ENCODE measurements at places on chromosomes 13 and 19.

- no peak for DNase-seq
These were observed 31.7 kb downstream of the ACTL9 start for GRCh38 chr19:8666814-8667405.

- no peak for DNase-seq
These were observed 194.6 kb downstream of the POSTN start for GRCh38 chr13:37403776-37404527.

DNA sequence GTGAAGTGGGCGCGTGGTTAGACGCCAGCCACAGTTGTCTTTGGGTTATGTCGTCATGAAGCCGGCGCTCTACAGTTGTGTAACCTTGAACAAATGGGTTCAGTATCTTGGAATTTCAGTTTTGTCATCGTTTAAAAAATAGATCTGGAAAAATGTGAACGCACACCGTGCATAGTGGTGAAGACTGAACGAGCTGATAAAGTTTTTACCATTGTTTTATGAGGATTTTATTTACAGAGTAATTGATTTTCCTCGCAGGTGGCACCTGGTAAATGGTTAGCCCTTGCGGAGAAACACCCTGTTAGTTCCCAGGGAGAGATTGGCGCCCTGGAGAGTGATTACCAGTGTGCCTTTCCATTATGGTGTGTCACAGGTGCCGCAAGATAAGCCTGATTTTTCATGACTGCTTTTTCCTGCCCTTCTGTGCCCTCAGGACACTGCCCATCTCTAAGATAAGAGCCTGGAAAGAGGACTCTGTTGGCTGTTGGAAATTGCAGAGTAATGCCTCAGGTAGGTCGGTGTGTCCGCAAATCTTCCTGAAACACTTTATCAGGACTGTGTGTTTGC is 577 bp downstream of the ZNF181 start:
- DNase-seq = peak; percentile 89

- no peak for DNase-seq
These were observed 7.7 kb downstream of the ATP7B start for GRCh38 chr13:52003541-52003940.

DNA sequence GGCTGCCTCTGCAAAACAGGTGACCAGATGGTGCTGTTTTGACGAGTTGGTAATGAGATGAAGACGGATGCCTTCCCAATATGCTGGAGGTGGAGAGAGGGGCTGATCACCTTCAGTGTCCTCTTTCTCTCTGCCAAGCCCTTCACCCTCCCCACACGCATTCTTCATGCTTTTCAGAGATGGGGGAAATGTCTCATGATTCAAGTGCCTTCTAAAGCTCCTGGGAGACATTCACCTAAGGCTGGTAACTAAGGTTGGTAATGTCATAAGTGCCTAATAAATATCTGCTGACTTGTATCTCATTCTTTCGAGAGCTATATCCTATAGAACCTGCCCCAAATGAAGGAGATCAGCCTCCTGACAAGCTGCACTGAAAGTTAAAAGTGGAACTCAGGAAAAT is 86.2 kb upstream of the MBNL2 start:
- no peak for DNase-seq

DNA sequence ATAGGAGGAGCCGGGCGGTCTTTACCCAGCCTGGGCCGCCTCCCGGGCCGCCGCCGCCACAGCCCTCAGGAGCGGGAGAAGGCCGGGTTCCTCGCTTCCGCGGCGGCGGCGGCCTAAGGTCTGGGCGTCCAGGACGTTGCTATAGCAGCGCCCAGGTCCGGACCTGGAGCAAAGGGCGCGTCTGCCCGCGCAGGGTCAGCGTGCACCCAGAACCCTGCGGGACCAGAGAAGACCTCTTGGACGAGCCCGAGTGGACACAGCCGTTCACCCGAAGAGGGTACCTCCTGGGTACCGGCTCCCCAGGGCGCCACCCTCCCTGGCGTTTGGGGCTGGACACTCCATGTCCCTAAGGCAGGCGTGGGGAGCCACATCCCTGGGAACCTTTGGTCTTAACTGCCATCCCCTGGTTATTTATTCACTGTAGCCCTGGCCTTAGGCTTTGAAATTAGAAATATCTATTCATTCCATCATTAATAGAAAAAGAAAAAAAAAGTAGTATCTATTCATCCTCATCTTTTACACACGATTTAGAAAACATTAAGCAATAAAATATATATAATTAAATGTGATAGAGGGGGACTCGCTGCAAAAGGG is 2.4 kb downstream of the DZIP1 start:
- DNase-seq = no peak

GRCh38 chr13:52776726-52777125 is 37.1 kb upstream of the CNMD start:
- DNase-seq = no peak

DNA sequence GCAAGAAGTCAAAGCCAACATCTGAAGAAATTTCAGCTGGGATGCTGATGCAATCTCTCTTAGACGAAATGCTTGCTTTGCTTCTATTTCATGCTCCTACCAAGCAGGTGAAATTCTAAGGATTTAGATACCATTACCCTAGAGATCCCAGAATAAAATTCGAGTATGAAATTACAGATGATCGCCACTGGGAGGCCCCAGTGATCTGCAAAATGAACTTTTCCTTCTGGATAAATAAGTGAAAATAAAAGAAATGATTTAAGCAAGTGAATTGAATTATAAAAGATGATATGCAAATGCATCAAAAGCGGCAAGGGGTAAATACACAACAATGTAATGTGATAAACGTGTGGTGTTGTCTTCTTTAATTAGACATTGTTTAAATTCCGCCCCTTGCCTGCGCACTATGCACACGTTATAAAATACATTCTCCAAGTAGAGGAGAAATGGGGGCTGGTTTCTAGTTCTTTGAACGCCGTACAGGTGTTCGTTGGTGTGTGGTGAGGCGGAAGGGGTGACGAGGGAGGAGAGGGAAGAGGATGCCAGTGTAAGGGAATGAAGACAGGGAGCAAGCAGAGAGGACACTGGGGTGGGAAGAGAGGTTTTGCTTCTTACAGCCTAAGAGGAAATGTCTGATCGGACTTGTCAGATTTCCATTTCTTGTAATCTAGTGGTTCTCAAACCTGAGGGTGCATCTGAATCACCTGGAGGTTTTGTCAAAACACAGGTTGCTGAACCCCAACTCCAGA is 58.0 kb downstream of the ERCC5 start:
- peak; percentile 8 for DNase-seq

GRCh38 chr13:26985285-26985878 is 186.2 kb downstream of the USP12 start:
- DNase-seq = peak; percentile 86

DNA sequence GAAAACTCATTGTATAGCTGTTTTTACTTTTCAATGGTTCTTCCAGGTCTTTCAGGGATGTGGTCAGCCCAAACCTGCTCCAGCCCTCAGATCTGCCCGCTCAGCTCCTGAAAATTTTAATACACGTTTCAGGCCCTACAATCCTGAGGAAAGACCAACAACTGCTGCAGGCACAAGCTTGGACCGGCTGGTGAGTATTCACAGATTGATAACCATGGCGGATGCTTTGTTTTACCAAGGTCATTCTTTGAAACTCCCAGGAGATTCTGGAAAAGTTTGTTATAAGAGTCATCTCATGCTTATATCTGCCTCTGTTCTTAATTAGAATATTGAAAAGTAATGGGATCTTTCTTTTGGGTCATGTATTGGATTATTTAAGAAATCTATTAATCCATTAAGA is 173.5 kb downstream of the DCT start:
- no peak for DNase-seq

DNA sequence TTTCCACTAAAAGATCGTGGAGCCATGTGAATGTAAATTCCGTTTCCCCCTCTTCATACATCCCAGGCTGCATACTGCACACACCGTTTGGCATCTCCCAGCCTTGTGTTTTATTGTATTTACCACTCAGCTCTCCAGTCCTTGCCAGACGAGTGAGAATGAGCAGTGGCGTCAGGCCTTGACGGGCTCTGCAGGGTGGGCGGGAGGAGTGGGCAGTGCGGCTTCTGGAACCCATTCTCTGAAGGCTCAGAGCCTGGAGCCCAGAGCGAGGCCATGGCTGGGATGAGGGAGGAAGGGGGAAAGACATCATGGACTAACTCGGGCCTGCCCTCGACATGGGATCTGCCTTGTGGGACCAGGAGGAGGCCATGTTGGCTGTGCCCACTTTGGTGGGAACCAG is 25.1 kb downstream of the BICRA start:
- DNase-seq = no peak

DNA sequence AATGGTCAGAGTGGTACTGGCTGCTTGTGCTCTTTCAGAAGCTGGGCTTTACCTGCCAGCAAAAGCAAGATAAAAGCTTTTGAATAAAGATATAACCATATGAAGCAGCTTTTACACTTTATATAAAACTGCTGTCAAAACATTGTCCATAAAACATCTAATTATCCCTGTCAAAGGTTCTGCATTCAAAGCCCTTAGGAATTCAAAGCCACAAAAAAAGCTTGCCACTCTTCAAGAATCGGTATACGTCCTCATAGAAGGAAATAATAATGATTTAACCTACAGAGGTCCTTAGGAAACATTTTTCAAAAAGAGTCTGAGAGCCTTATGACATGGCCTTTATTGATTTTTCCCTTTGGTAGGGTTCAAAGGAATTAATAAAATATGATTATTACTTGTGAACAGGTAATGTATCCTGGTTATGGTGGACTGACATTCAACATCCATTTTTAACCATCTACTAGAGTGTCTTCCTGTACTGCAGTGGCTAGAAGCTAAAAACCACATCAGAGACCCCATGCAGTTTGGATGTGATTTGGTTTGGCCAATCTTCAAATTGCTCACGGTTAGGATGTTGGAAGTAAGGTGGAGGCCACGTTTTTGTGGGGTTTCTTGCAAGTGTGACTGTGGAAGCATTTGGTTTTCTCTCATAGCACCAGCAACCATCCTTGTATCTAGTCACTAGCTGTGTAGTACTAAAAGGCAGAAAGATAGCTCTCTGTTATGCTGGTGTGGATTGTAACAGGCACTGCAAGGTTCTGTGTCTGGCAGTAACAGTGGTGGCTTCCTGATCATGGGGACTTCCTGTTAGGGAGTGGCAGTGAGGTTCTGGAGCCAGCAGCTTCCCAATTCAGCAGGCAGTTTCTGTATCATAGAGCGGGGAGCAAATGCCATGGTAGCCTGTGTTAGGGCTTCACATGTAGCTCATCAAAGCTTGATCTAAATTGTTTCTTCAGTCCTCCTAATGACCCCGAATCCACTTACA is 441.5 kb downstream of the DIAPH3 start:
- peak; percentile 41 for DNase-seq

DNA sequence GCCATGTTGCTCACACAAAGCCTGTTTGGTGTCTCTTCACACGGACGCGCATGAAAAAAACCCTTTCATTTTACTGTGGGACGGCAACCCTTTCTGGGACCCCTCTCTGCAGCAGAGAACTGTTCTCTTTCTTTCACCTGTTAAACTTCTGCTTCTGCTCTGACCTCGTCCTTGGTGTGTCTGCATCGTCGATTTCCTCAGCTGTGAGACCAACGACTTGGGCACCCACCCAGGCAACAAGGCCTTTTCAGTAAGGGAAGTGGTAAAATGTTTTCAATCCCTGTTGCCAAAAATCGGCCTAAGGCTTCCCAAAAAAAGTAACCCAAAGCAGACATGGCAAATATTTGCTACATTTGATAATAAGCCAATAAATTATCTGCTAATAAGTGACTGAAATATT is 515.3 kb downstream of the IRS2 start:
- DNase-seq = no peak

DNA sequence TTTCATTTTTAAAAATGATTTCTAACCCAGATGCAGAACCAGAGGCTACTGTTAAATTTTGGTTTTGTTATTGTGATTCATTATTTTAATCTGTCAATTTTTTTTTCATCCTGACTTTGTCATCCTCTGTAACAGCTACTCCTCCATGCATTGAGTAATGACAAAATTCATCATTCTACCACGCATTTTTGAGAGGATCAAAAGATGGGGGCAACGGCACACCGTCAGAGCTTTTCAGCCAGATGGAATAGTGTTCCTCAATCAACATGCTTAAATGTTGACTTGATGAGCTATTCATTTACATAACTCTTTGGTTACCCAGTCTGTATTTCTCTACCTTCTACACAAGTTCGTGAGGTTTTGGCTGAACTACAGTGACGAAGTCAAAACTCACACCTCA is 486.3 kb downstream of the EFNB2 start:
- DNase-seq = no peak

GRCh38 chr19:30513082-30513411 is 140.9 kb downstream of the ZNF536 start:
- no peak for DNase-seq

DNA sequence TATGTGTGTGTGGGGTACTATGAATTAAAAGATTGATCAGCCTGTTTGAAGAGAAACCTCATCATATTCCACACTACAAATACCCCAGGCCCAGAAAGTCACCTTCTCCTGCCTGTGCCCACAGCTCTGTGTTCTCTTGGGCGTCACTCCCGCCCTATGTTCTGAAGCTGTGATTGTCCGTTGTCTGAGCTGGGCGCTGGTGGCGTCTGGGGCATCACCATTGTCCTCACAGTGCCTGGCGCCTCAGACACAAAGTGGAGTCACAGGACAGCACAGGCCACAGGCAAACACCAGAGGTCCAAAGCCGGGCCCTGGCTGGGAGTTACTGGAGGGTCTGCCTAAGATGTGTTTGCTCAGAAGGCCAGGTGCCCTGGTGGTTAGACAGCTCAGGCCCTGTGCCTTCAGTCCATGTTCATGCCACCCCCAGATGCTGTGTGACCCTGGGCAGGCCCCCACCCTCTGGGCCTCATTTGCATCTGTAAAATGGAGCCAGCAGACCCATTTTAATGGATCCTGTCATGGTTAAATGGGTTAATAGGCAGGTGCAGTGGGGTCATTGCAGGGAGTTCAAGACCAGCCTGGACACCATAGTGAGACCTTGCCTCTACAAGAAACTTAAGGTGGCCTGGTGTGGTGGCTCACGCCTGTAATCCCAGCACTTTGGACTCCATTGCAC is 34.5 kb downstream of the DNM2 start:
- no peak for DNase-seq

- DNase-seq = peak; percentile 9
These were observed 6.2 kb downstream of the SYT5 start for GRCh38 chr19:55173714-55174409.

DNA sequence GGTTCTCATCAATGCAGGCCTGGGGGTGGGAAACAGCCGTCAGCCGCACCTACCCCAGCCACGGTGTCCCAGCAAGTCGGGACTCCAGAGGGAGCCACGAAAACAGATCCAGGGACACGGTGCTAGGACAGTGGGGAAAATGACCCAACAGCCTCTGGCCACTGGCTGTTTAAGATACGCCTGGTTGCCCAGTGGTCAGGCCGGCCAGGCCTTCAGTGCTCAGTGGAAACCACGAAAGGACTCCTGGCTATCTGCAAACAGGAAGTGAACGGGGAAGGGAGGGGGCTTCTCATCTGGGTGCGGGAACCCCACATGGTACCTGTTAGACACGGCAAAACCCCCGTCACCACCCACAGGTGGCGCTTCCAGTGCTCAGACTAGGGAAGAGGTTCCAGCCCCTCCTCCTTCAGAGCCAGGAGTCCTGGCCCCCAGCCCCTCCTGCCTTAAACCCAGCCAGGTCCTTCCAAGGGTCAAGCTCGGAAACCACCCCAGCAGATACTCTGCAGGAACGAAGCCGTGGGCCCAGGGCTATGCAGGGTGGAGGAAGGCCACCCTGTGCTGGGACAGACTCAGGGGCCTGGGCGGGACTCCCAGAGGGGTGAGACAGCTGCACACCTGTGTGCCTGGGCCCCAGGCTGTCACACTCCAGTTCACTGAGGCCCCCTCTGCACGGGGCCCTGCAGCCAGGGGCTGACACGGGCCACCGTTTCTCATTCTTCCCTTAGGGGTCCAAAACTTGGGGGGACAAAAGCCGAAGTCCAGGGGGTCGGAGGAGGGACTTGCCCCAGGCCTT is 4.5 kb downstream of the PPP1R12C start:
- no peak for DNase-seq

All from inflammatory macrophage (primary cell).